ENCODE measurements at places on chromosomes 1 and 21. TPM values are rescaled to one million over a fixed set of nuclear protein-coding genes. Genes with fewer than 3 reads are reported as not detected.

LHX8 gene
- total RNA-seq: not detected

TATDN3 gene
- total RNA-seq: 11.7 TPM

RAB3GAP2 gene
- 47.2 TPM for total RNA-seq

DMBX1 gene
- not detected for total RNA-seq

ZNF648 gene
- not detected for total RNA-seq

NR1I3 gene
- not detected for total RNA-seq

HCRTR1 gene
- total RNA-seq: not detected

RNU11 gene
- not detected for total RNA-seq

PM20D1 gene
- total RNA-seq: not detected

ALX3 gene
- total RNA-seq: 1.9 TPM

LMOD1 gene
- total RNA-seq: 60.5 TPM

ZC3H12A gene
- total RNA-seq: 34.2 TPM

SMIM1 gene
- total RNA-seq: 2.7 TPM

ERG gene
- not detected for total RNA-seq

TFAP2E gene
- total RNA-seq: 0.32 TPM

LCE1E gene
- not detected for total RNA-seq

POGZ gene
- 46.9 TPM for total RNA-seq

CTH gene
- total RNA-seq: 6.4 TPM

TSPAN1 gene
- 1.2 TPM for total RNA-seq

ITLN2 gene
- total RNA-seq: not detected

TRIM58 gene
- total RNA-seq: 1.9 TPM

CCDC185 gene
- total RNA-seq: not detected

BECN2 gene
- not detected for total RNA-seq

GSTM5 gene
- total RNA-seq: 6.0 TPM

GOLT1A gene
- not detected for total RNA-seq

WARS2 gene
- 24.4 TPM for total RNA-seq

DUSP10 gene
- 24.3 TPM for total RNA-seq

ZNF593OS gene
- not detected for total RNA-seq

GJA5 gene
- 9.4 TPM for total RNA-seq

FCGR2B gene
- total RNA-seq: not detected

DNTTIP2 gene
- total RNA-seq: 22.2 TPM

EPHA8 gene
- not detected for total RNA-seq

FCGR3B gene
- total RNA-seq: not detected

F13B gene
- total RNA-seq: not detected

SPAG17 gene
- 1.7 TPM for total RNA-seq

NUCKS1 gene
- 160 TPM for total RNA-seq

KRTAP27-1 gene
- not detected for total RNA-seq

CFAP74 gene
- total RNA-seq: not detected

SYTL1 gene
- 0.81 TPM for total RNA-seq

PLA2G2C gene
- not detected for total RNA-seq

PROX1 gene
- total RNA-seq: 0.16 TPM

KHDRBS1 gene
- total RNA-seq: 45.2 TPM

ANKRD35 gene
- 1.2 TPM for total RNA-seq

GFI1 gene
- total RNA-seq: under 0.01 TPM

MCOLN3 gene
- 0.97 TPM for total RNA-seq

PRDM16 gene
- 0.32 TPM for total RNA-seq

HORMAD1 gene
- not detected for total RNA-seq

LIN28A gene
- not detected for total RNA-seq

IL19 gene
- total RNA-seq: not detected

Data from hair follicle dermal papilla cell (primary cell).